CD4-positive, alpha-beta T cell (primary cell): ENCODE measurements at places on chromosomes 7 and 10.

DNA sequence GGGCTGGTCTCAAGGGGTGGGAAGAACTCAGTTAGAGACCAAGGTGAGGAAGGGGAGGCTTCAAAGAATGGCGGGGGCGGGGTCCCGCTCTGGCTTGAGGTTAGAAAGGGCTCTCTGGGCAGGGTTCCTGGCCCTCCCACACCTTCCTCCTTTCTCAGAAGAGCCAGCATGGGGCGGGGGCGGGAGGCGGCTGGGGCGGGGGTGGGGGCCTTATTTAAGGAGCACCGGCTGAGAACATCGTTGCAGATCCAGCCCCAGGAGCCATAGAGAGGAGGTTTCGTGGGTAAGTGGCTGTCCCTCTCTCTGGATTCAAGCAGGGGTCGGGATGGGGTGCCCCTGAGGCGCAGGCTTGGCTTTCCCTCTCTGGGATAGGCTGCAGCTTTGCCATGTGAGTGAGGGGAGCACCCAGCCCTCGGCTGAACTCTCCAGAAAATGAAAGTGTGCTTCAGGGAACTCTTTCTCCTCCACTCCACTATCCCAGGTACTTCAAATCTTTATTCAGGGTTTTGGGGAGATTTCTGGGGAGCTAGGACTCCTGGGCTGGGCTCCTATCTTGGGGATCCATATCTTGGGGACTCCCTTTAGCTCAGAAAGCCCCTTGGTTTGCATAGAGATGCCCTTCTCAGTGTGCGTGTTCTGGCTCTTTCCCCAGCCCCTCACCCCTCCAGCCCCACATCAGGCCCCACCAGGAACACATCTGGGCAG lies 3.3 kb upstream of the CUEDC2 start:
- DNase-seq: peak; percentile 44

DNA sequence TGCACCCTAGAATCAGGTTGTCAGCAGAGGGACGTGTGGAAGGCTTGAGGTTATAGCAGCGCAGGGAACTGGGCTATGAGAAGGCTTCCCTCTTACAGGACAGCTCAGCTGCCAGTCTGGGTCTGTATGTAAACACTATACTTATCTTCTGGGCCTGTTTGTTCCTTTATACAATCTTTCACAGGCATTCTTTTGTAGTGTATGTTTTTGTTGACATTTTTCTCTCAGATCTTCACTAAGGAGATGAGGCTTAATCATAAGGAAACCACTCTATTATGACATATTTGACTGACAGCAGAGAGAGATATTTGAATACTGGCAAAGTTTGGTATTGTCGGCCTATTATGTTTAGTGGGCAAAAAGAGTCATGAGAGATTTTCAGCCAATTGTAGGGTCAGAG lies 929 bp downstream of the GBF1 start:
- no peak for DNase-seq

GRCh38 chr10:125554016-125554703 lies 128.8 kb downstream of the TEX36 start:
- DNase-seq: no peak

GRCh38 chr7:146314962-146315361 lies 198.4 kb downstream of the CNTNAP2 start:
- no peak for DNase-seq

- DNase-seq: no peak
Observed at GRCh38 chr10:21003240-21003822, 106.2 kb upstream of the NEBL start.

- no peak for DNase-seq
Observed at GRCh38 chr7:29467193-29467926, 96.3 kb upstream of the PRR15 start.

- DNase-seq: no peak
Observed at GRCh38 chr7:95427166-95427565, 7.7 kb downstream of the PON2 start.

DNA sequence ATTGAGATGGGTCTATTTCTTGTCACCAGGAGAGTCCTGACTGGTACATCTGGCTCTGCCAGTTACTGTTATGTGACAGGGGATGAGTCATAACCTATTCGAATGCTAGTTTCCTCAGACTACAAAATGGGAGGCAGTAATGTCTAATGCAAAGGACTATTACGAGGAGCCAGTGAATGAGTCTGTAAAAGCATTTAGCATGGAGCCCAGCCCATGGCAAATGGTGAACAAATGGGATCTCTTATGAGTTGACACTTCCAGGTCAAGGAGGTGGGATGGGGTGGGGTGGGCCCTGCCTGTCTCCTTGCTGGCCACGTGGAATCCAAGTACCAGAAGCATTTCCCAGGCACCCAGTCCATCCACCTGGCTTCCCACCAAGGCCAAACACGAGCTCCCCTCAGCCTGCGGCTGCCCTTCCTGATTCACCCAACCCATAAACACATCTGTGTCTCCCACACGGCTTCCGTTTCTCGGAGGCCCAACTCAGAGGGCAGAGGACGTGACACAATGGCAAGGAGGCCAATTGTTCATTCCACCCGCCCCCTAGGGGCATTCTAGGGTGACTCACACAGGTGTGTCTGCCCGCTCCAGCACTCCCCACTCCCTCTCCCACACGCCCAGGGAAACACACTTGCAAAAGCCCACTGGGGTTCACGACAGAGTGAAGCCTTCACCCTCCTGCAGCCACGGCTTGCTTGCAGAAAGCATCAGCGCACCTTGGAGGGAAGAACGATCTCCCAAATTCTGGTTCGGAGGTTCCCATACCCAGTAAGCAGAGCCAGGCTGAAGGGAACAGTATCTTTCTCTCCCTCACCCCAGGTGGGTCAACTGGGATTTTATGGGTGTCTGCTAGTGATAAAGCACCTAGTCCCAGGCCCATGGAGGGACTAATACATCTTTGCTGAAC lies 109.8 kb downstream of the SH3PXD2A start:
- peak; percentile 50 for DNase-seq

DNA sequence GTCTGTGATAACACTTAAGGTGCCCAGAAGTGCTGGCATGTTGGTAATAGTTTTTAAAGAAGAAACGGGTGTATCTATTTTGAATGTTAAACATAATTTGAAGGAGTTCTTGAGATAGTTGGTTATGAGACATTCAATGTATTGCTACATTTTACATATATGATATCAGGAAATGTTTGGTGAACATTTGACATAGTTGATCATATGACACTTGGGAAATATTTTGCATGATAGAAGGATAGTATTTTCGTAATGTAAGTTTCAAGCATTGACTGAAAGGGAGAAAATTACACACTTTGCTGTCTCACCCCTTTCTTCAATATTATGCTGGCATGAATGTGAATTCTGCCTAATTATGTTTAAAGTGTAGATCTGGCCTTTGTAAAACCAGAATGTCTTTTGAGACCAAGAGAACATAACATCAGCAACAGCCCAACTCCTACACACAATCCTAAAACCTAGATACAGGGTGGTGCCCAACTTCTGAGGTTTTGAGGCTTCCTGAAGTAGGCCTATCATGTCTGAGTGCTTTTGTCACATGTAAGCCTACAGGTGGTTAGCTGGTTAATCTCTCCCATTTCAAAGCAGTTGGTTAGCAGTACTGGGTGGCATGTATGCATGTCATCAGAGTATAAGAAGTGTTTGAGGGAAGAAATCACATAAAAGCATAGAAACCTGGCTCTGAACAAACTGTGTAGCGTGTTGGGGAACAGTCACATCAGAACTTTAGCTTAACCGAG lies 2.1 kb downstream of the ADD3 start:
- peak; percentile 23 for DNase-seq

DNA sequence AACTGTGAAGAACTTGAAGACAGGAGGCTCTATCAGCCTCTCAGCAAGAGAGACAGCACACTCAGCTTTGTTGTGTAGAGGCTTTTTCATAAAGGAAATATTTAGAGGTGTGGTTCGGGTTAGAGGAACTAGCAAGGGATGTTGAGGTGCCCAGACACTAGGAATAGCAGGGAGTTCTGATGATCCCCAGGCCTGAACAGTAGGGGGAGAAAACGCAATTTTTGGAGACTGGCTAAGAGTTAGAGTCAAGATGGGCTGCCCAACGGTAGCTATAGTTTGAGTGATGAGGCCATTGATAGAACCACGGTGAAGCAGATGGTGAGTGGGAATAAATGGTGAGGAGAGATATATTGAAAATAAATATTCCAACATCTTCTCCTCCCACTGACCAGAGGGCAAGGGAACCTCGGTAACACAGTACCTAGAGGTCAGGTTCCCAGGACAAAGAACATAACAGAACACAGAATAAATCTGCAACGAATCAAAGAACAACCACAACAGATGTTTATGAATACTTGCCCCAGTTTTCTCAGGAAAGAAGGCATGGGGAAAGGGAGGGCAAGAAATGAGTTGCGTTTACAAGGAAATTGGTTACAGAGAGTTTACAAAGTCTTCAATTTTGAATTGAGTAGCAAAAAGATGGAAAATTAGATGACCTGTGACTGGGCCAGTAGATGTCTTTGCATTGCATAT lies 24.2 kb upstream of the BPGM start:
- DNase-seq: no peak

DNA sequence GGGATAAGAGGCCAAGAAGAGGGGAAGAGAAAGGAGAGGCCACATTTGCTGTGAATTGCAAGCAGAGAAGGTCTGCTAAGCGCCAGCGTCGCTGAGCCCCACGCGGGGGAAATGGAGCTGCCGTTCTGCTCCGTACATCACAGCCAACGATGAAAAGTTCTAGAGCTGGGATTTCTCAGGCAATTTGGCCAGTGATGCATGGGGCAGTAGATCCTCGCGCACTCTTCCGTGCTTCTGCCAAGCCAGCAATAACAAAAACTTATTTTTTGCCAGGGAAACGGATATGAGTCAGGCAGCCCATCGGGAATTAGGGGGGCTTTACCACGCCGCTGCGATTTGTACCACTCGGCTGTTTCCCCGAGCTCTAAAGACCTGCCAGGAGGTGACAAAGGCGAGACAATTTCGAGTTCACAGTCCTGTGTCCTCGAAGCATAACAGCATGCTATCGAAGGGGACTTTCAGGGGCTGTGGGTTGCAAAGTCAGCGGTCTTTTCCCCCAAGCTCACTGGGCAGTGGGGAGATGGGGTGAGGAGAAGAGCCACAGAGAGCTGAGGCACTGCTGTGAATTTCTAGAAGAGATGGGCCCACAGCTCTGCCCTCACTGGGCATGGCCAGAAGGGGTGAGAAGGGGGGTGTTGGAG lies 30.0 kb upstream of the SLF2 start:
- DNase-seq: no peak

- DNase-seq: no peak
Observed at GRCh38 chr7:18553605-18554003, 58.1 kb downstream of the HDAC9 start.

DNA sequence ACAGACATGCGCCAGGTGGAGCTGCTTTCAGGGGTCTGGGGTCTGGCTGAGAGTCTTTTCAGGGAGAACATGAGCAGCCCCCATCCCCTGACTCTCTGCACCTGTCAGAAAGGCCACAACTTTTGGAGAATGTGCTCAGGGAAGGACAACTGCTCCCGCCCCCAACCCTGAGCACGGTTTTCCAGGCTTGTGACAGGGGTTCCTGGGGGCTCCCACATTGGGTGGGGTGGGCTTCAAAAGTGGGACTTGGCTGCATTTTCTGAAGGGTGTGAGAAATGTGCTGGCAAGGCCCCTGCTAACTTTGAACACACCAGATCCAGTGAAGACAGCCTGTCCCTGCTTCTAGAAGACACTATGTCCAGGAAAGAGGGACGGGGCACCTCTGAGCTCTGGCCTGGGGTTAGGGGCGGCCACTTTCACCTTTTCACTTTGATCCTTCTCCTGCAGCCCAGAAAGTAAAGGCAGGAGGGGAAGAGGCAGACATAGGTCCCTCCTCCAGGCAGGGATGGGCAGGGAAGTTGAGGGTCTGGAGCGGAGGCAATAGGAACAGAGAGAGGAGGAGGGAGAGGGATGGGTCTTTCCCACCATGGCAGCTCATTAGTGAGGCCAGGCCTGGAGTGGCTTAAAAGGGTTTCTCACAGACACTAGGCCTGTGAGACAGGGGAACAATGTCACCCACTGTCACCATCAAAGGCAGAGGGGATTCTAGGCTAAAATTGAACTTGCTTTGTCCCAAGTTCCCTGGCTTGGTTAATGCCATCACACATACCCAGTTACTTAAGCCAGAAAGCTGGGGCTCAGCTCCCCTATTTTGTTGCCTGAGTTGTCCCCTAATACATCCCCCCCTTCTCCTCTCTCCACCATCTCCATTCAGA lies 1.5 kb downstream of the KCP start:
- DNase-seq: no peak

DNA sequence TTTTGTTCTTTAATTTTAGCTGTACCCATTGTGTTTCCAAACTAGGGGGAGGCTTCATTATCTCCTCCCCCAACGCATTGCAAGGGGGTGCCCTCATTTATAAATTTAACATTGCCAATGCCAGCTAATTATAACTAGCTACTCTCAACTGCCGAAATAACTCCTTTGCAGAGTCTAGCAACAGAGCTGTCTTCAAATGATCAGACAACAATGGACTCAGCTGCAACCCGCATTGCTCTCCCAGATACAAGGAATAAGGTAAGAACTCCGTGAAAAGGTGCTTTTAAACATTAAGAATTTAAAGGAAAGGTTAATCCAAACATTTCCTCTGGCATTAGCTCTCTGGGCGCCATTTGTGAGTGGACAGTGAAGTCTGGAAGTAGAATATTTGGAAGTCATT lies 116.2 kb downstream of the GFRA1 start:
- no peak for DNase-seq

DNA sequence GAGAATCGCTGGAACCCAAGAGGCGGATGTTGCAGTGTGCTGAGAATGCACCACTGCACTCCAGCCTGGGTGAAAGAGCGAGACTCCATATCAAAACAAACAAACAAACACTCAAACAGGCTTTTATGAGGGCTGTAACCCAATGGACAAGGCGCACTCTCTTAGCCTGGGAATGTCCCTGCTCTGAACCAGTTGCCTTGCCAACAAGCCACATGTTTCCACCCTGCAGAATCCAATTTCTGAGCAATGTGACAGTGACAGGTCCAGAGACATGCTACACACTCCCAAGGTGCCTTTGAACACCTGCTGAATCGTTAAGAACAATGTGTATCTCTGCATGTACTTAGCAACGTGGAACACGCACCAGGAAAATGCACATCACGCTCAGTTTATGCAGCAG lies 186.8 kb upstream of the AUTS2 start:
- no peak for DNase-seq

DNA sequence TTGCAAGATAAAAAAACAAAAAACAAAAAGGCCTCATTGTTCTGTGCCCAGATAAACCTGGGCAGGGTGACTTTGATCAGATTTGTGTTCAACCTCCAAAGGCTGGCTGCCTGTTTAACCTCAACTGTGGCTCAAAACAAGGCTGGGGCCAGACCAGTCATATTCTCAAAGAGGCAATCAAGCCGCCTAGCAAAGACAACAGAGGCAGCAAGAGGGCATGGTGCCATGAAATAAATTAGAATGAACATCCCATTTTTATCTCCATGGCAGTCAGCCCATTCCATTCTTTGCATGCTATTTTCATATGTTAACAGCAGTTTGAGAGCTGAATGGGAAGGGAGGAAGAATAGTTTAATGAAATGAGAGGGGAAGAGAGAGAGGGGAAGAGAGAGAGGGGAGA lies 1150.3 kb downstream of the TYW1 start:
- DNase-seq: no peak

GRCh38 chr7:38060637-38061036 lies 117.4 kb upstream of the STARD3NL start:
- no peak for DNase-seq
